ENCODE measurements at places on chromosomes 5 and 9.

GRCh38 chr9:75960551-75960950, 70.1 kb downstream of the PCSK5 start:
- DNase-seq: no peak

GRCh38 chr9:28688172-28688571, 1114.9 kb upstream of the C9orf72 start:
- DNase-seq: no peak

GRCh38 chr5:146032911-146033310, 72.5 kb downstream of the PLAC8L1 start:
- DNase-seq: no peak

- DNase-seq: no peak
Observed at GRCh38 chr5:54438620-54439389, 16.7 kb upstream of the HSPB3 start.

DNA sequence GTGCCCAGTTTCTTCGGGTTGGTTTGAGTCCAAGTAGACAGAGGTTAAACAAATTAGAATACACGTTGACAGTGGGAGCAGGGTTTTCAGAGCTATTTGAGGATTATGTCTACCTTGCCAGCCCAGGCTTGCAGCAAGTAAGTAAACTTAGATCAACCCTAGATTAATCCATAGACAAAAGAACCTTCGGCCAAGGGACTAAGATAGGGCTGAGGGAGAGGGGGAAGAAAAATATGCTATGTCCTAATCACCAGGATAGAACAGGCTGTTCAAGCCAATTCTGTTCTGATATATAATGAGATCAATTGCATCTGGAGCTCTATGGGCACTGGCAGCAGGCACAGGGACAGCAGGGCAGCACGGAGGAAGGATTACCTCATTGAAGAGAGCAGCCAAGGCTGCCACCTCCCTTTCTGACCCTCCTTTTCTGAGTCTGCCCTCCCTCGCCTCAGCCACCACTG, 377.7 kb downstream of the PIK3R1 start:
- no peak for DNase-seq

- DNase-seq: no peak
Observed at GRCh38 chr5:111075520-111075919, 4.0 kb downstream of the TSLP start.

GRCh38 chr9:113650207-113651131, 186.9 kb downstream of the RGS3 start:
- no peak for DNase-seq

DNA sequence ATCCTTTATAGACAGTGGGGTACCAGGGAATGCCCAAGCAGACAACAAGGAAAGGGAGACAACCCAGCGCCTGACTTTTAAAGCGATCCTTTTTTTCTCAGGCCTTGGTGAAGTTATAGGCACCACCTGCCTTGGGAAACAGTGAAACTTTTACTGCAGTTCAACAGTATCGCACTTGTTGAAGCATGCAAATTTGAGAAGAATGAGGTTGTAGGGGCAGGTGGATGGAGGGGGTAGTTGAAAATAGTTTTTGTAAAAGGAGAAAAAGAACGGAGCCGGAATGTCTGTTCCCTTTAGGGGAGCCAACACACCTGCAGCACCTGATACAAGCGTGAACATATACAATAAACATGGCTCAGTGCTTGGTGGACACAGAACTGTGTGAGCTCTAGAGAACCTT, 190.2 kb upstream of the NR3C1 start:
- DNase-seq: no peak

GRCh38 chr5:81425569-81425968, 31.6 kb upstream of the ACOT12 start:
- peak; percentile 68 for DNase-seq

DNA sequence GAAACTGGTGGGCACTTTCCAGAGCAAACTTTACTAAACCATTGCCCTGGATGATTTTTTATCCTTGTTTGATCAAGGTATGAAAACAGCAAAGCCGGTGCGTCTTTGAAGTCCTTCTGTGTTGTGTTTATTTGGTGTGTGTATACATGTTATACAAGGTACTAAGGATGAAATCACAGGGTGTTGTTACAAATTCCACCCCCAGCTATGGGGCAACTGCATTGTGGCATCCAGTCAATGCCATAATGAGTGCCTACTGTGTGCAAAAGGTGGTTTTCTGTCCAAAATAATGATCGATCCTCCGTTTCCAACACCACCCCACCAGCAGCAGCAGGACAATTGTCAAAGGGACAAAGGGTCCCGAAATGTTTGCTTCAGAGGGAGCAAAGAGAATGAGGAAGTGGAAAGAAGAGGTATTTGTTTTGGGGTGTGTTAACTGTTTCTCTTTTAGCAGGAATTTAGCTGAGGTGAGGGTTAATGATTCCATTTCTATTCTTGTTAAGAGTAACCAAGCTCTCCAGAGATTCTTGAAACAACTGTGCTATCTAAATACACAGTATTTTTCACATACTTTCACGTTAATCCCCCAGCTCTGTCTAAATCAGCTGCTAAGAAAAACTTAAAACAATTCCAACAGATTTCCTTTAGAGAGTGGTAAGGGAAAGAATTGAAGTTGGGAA, 568.7 kb upstream of the KLF4 start:
- DNase-seq: no peak

DNA sequence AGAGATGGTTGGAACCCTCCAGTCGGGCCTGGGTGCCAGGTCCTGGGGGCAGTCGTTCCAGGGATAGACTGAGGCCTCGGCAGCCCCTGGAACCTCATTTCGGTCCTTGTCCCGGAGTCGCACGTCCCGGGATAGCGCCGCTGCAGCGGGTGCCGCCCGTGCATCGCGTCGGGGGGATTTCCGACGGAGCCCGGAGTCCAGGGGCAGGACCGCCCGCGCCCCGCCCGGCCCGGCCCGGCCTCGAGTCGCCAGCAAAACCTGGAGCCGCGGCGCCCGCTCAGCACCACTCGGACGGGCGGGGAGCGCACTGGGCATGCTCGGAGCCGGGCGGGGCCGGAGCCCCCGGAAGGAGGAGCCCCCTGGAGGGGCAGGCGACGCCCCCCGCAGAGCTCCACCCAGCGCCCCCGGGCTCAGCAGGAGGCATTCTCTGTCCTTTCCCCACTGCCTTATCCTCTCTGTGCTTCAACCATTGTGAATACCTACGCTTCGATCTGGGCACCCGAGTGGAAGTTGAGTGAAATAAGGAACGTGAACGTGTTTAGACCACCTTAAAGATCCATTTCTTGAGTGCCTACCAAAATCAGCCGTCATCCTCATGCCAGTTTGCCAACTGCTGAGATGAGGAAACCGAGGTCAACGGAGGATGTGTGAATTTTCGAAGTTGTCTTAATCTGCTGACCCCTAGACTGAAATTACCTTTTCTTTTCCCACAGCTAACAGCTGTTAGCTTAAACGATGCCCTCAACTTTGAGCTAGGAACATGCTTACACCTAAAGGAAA, 1.7 kb upstream of the PTPN3 start:
- no peak for DNase-seq

DNA sequence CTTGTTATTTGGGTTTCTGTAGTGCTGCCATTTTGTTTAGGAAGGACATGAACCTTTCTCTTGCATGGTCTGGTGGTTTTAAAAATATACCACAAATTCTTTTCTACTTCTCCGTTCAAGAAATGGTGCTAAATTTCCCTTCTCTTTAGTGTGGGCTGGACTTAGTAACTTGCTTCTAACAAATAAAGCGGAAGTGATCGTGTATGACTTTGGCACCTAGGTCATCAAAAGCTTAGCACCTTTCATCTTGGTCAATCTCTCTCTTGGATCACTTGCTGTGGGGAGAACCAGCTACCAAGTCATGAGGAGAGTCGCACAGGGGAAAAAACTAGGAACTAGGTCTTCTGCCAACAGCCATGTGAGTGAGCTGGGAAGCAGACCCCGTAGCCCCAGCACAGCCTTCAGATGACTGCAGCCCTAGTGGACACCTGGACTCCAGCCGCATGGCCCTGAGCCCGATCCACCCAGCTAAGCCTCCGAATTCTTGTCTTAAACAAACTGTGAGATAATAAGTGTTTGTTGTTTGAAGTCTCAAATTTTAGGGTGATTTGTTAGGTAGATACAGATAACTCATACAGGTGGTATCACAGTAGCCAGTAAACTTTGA, 87.7 kb upstream of the CKMT2 start:
- no peak for DNase-seq

GRCh38 chr9:95014917-95015316, 288.4 kb downstream of the AOPEP start:
- DNase-seq: no peak

GRCh38 chr5:81212211-81212751, 20.8 kb upstream of the CKMT2 start:
- DNase-seq: peak; percentile 51

GRCh38 chr9:135105938-135106491, 18.5 kb downstream of the OLFM1 start:
- DNase-seq: no peak

- no peak for DNase-seq
Observed at GRCh38 chr5:169416583-169417196, 115.8 kb upstream of the SLIT3 start.

- no peak for DNase-seq
Observed at GRCh38 chr9:115999498-115999897, 154.1 kb upstream of the PAPPA start.

GRCh38 chr9:76681556-76681955, 82.7 kb upstream of the PCA3 start:
- no peak for DNase-seq

GRCh38 chr9:78618735-78619134, 321.8 kb downstream of the PSAT1 start:
- DNase-seq: no peak

DNA sequence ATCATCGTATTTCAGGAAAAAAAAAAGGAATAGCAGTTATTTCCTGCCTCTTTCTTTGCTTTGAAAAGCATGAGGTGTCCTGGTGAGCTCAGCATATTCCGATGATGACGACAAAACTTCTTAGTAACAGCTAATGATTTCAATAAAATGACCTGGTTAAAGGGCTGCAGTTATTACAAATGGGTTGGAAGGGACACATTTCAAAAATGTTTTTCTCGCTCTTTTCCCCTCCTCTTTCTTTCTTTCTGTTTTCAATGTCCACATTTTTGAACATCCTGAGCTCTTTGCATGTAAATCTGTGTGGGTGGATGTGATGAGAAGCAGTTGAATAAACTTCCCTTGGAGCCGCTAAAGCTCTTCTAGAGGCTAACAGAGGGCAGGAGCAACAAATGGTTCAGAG, 186.8 kb upstream of the SLC27A6 start:
- DNase-seq: no peak

- DNase-seq: no peak
Observed at GRCh38 chr5:115932991-115933390, 29.3 kb upstream of the LVRN start.

DNA sequence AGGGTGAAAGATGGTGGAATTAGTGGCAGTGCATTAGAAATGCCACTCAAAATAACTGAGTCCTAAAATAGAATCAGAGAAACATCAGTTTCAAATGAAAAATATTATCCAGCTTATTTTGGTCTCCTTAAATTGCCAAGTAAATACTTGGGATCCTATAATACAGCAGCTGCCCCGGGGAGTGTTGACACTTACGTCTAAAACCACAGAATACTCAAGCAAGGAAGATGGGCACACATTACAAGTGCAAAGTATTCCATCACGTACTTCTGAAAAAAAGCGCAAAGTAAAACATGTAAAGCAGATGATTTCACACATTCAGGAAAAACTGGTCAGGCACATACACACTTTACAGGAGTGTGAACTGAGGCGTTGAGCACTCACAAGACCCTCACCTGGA, 2.4 kb upstream of the ARHGEF37 start:
- DNase-seq: no peak

DNA sequence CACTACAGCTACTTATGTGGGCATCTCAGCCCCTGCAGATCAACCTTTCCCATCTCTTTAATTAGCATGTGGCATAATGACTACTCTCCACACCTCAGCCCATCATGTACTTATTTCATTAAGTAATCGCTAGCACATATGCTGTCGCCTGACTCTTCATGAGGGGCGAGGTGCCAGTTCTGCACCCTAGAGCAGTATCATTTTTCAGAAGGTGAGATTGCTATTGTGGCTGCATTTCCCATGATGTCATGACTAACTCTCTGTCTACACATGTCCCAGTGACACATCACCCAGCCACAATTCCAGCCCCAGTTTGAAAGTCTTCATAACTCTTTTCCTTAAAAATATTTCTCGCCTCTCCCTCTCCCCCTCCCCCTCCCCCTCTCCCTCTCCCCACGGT, 7.6 kb upstream of the F2RL1 start:
- DNase-seq: no peak

- no peak for DNase-seq
Observed at GRCh38 chr9:37369671-37370070, 52.8 kb upstream of the GRHPR start.

DNA sequence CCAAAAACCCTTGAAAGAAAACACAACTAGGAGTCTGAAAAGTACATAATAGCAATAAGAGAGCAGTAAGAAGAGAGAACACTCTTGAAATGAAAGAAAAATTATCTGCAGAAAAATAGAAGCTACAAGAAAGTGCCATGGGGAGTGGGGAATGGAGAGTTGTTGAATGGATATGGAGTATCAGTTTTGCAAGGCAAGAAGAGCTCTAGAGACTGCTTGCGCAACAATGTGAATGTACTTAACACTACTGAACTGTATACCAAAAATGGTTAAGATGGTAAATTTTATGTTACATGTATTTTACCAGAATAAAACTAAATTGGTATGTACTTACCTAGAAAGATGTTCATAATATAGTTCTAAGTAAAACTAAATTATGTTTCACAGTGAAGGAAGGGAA, 54.8 kb upstream of the RASGRF2 start:
- DNase-seq: no peak

DNA sequence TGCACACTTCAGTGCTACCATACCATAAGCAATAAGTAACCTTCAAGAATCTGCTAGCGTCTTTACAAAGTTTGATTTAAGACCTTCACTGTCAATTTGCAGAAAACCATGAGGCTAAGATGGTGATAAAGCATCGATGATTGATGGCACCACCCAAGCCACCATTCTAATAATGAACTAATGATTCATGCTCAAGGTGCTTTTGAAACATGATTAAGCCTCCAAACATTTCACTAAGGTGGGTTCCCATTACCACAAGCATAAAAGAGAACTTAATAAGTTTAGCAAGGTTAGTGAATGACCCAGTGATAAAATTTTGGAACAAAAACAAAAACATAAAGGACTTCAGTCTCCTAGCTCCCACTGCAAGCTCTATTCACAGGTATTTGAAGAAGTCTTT, 214.7 kb downstream of the FBXL17 start:
- DNase-seq: no peak

DNA sequence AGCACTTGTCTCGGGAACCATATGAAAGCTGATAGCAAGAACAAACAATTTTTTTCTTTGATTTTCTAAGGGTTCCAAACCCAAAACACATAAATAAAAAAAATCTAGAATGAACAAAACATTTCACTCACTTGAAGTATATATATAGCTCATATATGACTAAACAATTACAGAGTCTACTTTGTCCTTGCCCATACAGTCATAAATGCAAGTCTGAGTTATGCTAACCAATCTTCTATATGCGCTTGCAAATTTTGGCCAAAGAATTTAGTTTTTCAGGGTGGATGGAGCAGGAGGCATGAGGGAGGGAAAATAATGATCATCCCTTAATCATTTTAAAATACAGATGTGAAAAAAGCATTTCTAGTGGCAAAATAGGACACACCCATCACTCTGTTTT, 370.1 kb downstream of the BNC2 start:
- no peak for DNase-seq
